GM23248 (cell line): ENCODE measurements at places on chromosomes 12 and 14. TPM values are rescaled to one million over a fixed set of nuclear protein-coding genes. Genes with fewer than 3 reads are reported as not detected.

DNA sequence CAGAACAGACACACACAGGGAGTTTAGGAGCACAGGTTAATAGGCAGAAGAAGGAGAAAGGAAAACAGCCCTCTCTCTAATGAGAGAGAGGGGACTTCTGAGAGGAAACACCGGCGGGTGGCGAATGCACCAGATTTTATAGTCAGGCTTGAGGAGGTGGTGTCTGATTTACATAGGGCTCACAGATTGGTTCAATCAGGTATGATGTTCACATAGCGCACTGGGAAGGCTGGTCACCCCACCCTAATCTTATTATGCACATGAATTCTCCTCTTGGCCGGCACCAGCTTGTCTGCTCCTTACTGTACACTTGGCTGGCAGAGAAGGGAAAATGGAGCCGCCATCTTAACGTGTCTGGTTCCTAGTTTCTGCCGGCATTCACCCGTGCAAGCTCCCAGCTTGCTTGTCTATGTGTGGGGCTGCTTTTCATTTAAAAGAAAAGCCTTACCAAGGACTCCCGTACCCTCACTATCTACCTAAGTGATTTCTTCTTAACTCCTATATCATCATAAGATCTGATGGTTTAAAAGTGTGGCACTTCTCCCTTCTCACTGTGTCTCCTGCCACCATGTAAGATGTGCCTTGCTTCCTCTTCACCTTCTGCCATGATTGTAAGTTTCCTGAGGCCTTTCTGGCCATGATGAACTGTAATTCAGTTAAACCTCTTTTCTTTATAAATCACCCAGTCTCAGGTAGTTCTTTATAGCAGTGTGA, 15.1 kb downstream of the BCAT1 start:
- H3K27ac ChIP-seq = no peak overlapping the region
- no peak overlapping the region for H3K4me3 ChIP-seq
- H3K27me3 ChIP-seq = no peaks in the 10 kb centered on the region
- no peak for DNase-seq

DNA sequence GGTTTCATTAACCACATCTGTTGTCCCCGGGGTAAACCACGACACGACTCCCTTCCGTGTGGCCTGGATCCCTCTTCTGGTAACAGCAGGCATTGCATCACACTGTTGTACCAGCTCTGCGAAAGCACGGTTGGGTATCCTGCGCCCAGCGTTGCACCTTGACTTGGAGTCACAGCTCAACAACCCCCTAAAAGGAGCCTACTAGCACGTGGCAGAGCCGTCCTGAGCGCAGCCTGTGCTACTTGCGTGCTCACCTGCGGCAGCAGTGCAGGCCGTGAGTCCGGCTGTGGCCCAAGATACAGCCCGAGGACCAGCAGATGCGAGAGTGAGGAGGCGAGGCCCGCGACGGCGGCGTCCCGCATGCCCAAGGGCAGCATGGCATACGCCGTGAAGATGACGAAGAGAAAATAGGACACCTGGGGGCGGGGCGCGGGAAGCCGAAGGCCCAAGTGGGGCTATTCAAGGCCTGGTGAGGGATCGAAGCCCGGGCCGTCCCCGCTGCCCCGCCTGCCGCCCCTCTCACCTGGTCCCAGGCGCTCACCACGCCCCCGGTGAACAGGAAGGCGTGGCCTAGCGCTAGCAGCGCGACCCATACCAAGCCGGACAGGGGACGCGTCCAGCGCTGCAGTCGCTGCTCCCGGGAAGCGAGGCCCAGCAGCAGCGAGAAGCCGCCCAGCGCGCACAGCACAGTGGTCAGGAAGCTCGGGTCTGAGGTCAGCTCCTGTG, 2.4 kb downstream of the ADCY4 start:
- no peak overlapping the region for H3K4me3 ChIP-seq
- H3K27me3 ChIP-seq = no peaks in the 10 kb centered on the region
- no peaks in the 10 kb centered on the region for H3K36me3 ChIP-seq
- H3K4me1 ChIP-seq = peaks cover 7% of the 10 kb centered on the region; the same call in 1 of the 2 replicates

- no peak overlapping the region for H3K27ac ChIP-seq
- no peak overlapping the region for H3K4me3 ChIP-seq
- no peaks in the 10 kb centered on the region for H3K36me3 ChIP-seq
- H3K4me1 ChIP-seq = peaks cover 9% of the 10 kb centered on the region
- peaks cover 4% of the 10 kb centered on the region; the same call in 1 of the 2 replicates for H3K27me3 ChIP-seq
Measured at GRCh38 chr14:22227084-22227483, 361.9 kb downstream of the DAD1 start.

- H3K27me3 ChIP-seq = no peaks in the 10 kb centered on the region
- no peak for DNase-seq
- H3K4me3 ChIP-seq = no peak overlapping the region
- H3K27ac ChIP-seq = no peak overlapping the region
- H3K4me1 ChIP-seq = no peaks in the 10 kb centered on the region
Measured at GRCh38 chr12:78149459-78149858, 318.8 kb downstream of the NAV3 start.

GRCh38 chr12:6635856-6636531, at the start of gene LPAR5:
TSS of gene LPAR5 (minus strand) at chr12:6635959. CDS start at chr12:6621248, 14,711 bp downstream.
- peaks cover 8% of the 10 kb centered on the region; the same call in 1 of the 2 replicates for H3K4me1 ChIP-seq
- DNase-seq = peak; percentile 80
- no peaks in the 10 kb centered on the region; the same call in 1 of the 2 replicates for H3K27me3 ChIP-seq
- H3K4me3 ChIP-seq = no peak within 1 kb of the TSS
- H3K27ac ChIP-seq = no peak within 1 kb of the TSS
- H3K36me3 ChIP-seq = no peaks in the 10 kb centered on the region

DNA sequence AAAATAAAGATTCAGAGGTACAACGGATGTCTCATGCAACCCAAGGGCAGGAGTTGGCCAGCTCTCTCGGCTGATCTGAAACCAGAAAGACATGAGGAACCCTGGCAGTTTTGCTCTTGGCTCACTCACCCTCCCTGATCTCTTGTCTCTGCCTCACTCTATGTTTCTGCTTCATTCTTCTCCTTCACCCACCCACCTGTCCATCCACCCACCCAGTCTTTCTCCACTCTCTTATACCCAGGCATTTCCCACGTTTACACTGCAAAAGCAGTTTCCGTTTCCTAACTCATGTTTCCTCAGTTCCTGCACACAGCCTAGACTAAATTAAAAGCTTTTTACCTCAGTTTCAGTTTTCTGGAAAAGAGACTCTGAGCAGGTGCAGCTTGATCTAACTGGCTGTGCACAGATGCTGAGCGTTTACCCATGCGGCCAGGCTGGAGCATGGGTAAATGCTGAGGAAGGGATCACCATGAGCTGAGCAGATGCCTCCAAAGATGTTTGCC, 157.6 kb downstream of the PRKCH start:
- peaks cover 46% of the 10 kb centered on the region for H3K4me1 ChIP-seq
- H3K27me3 ChIP-seq = no peaks in the 10 kb centered on the region
- no peaks in the 10 kb centered on the region for H3K36me3 ChIP-seq

DNA sequence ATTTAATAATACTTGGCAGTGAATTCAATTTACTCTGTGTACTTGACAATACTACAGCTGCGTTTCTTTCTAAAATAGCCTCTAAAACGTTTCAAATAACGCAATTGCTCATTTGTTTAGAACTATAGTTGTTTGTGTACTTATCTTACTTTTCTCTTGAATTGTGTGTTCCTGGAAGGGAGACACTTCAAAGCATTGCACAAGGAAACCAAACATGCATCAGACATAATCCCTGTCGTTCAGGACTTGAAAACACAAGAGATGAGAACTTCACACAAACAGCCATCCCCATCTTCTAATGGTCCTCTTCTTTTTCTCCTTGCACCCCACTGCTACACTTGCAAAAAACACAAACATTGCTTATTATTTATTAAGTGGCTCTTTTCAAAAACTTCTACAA, 38.5 kb downstream of the PTGER2 start:
- no peak overlapping the region for H3K4me3 ChIP-seq
- no peaks in the 10 kb centered on the region for H3K27me3 ChIP-seq
- 0 out of 2 replicates have a peak overlapping the region, but pooled peaks have one; percentile 76 for H3K27ac ChIP-seq
- no peak for DNase-seq
- H3K36me3 ChIP-seq = no peaks in the 10 kb centered on the region

GRCh38 chr12:121953695-121954094, 35.3 kb downstream of the CFAP251 start:
- no peak for DNase-seq
- H3K4me3 ChIP-seq = no peak overlapping the region
- H3K36me3 ChIP-seq = no peaks in the 10 kb centered on the region
- no peaks in the 10 kb centered on the region for H3K4me1 ChIP-seq
- H3K27ac ChIP-seq = no peak overlapping the region
- no peaks in the 10 kb centered on the region for H3K27me3 ChIP-seq

DNA sequence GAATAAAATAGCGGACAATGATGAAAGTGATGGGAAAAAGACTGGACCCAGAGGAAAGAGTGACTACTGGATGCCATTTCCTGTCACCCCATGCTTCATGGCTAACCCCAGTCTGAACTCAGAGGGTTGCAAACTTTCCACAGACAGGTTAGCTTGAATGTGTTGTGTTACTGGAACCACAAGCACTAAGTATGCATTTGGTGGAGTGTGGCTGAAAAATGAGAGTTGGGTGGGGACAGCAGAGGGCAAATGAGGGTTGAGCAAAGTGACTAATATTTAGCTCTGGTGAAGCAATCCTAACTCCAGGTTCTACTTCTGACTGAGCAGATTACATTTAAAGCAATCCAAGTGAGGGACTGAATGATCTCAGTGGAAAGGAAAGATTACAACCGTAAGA, 1.6 kb downstream of the SLC16A7 start:
- H3K4me1 ChIP-seq = peaks cover 36% of the 10 kb centered on the region
- H3K4me3 ChIP-seq = peak overlapping the region; percentile 90
- peak; percentile 97 for DNase-seq
- H3K27me3 ChIP-seq = no peaks in the 10 kb centered on the region
- H3K27ac ChIP-seq = peak overlapping the region; percentile 98

GRCh38 chr14:48193893-48194292, 518.5 kb upstream of the MDGA2 start:
- no peaks in the 10 kb centered on the region for H3K36me3 ChIP-seq
- no peak overlapping the region for H3K4me3 ChIP-seq
- H3K27ac ChIP-seq = no peak overlapping the region

DNA sequence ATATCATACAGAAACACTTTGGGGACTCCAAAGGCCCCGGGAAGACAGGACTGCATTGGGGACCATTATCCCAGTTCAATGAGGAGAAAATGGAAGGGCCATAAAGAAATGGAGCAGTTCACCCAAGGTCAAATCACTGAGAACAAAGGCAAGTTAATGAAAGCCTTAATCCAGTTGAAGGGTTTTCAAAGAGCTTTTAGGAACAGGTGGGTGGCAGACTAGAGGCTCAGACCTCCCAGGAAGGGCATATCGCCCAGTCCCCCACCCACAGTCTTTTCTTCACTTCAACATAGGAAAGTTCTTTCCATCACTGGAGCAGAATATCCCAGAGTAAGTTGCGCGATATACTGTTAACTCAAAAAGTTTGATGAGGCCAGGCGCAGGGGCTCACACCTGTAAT, 136.1 kb upstream of the CCND2 start:
- H3K4me1 ChIP-seq = no peaks in the 10 kb centered on the region
- no peaks in the 10 kb centered on the region for H3K36me3 ChIP-seq
- H3K27ac ChIP-seq = no peak overlapping the region
- no peak for DNase-seq
- H3K27me3 ChIP-seq = no peaks in the 10 kb centered on the region

DNA sequence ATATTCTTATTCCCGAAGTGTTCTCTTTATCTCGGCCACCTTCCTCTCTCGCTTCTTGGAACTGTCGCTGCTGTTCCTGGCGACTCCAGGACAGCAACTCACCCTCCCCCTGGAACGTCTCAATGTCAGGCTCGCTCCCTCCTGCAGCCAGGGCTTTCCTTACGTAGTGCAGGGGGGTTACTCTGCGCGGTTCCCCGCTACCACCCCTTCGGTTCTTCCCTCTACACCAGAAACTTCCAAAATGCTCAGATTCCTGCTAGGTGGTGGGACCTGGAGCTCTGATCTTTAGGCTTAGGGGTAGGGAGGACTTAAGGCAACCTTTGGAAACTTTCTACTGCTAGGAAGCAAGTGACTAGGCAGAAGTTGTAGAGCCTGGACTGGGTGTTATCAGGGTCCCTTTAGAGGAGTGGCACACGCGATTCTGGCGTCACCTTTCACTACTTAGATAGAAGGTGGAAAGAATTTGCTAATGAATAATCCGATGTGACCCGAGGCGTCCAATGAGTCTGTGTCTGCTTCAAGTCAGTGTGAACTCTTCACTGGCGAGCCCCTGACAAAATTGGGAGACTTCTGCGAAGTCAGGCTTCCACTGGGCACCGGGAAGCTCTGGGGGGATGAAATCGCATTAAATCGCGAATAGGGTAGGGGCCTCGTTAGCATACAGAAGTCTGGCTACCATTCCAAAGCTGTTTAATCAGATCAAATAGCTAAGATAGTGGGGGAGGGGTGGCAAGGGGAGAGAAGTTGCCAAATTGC, 900 bp upstream of the DPF3 start:
- H3K36me3 ChIP-seq = no peaks in the 10 kb centered on the region
- no peak overlapping the region for H3K27ac ChIP-seq
- DNase-seq = peak; percentile 30
- H3K4me1 ChIP-seq = peaks cover 14% of the 10 kb centered on the region
- no peaks in the 10 kb centered on the region for H3K27me3 ChIP-seq

DNA sequence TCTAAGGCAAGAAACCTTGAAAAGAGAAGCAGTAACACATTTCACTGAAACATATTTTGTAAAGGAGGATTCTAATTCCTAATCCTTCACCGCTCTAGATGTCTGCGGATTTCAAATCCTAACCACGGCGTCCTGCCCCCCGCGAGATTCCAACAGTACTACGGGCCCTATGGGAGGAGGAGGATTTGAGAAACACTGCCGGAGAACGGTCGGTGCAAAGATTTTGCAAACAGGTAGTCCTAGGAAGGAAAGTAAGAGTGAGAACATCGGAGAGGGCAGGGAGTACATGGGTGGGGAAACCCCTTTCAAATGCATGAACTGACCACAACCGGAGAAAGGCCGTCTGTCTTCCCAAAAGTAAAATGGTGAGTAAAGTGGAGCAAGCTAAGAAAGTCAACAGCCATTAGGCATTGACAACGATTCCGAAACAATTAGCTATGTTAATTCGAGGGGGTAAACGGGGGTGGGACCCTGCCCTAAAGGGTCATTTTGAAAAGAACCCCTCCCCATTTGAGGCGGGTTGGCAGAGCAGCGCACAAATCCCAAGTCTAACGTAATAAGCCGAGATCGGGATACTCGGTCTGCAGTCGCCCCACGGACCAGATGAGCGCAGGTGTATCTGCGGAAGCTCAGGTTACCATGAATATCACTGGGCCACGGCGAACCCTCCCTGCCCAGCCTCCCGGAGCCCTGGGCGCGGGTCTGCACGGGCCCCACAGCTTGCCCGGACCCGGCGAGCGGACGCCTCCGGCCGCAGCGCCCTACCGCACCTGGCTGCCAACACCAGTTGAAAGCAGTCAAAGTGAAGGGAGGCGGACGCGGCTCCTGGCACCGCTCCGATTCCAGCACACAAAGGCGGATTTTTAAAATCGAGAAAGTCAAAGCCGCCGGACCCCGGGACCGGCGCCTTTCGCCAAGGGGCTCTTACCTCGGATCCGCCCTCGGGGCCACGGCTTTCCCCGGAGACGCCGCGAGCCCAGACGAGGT, 662 bp downstream of the EPS8 start:
- peak; percentile 79 for DNase-seq
- H3K4me1 ChIP-seq = peaks cover 32% of the 10 kb centered on the region
- peak overlapping the region; percentile 98 for H3K4me3 ChIP-seq
- H3K36me3 ChIP-seq = 0 out of 2 replicates have a peak, but pooled peaks cover 12% of the 10 kb centered on the region
- peak overlapping the region; percentile 73 for H3K27ac ChIP-seq

The KRT6C gene
- polyA plus RNA-seq = not detected in 2 replicates

The RNASE7 gene
- polyA plus RNA-seq = not detected in 2 replicates

The OR6C70 gene
- polyA plus RNA-seq = not detected in 2 replicates

The GALNT8 gene
- polyA plus RNA-seq = not detected in 2 replicates

The LRP1-AS gene
- 0.60 TPM in 1 of 2 replicates, not detected in the other for polyA plus RNA-seq

The CACNA1C gene
- 2.5 and 4.9 TPM in 2 replicates for polyA plus RNA-seq

The CMTM5 gene
- not detected in 2 replicates for polyA plus RNA-seq

The GLT1D1 gene
- not detected in 2 replicates for polyA plus RNA-seq
